Activated CD8-positive, alpha-beta memory T cell treated with anti-CD3 and anti-CD28 coated beads, Interleukin-2, amount 10 ng/mL, durations not matched to agents 7 days and 5 days (primary cell): ENCODE measurements at places on chromosomes 12 and 14.

- no peak for DNase-seq
Measured at GRCh38 chr12:56046027-56046780, 4.5 kb downstream of the RPS26 start.

DNA sequence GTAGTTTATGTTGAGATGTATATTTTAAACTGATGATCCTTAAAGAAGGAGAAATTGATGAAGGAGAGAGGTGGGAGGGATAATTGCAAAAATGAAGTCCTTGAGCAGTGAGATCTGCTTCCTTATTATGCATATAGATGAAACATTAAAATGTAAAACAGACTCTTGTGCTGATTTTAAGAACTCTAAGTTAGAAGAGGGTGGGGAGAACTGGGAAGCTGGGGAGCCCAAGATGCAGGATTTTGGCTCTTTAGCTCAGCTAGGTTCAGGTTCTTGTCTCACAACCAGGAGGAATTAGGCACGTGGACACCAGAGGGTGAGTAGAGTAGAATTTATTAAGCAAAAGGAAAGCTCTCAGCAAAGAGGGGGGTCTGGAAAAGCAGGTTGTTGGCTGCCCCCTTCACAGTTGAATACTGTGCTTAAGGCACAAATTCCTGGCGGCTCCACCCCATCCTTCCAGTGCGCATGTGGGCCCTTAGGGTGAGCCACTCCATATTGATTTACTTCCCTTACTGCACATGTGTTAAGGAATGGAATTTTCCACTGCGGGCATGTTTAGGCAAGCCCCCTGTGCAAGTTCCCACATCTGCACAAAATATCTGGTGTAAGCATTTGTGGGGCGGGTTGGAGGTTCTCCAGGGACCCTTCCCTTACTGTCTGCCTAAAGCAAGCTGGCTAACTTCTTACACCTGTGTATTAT is 141.9 kb downstream of the BICD1 start:
- no peak for DNase-seq

DNA sequence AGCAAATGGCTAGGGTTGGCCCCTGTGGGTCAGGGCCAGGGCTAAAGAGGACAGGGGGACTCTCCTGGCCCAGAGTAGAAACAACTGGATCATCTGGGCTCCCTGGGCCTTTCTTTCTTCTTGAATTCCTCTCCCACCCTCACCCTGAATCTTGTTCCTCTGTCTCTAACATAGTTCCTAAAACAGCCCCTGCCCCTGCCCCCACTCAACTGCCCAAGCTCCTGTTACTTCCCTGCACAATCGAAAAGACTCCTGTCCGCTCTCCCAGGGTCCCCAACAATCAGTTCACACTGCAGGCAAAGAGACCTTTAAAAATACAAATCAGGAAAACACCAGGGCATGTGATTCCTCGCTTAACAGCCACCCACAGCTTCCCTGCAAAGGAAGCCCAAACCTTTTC is 18.0 kb upstream of the ANKRD33 start:
- no peak for DNase-seq

GRCh38 chr14:103728721-103729120 is 13.1 kb downstream of the ZFYVE21 start:
- DNase-seq = no peak

DNA sequence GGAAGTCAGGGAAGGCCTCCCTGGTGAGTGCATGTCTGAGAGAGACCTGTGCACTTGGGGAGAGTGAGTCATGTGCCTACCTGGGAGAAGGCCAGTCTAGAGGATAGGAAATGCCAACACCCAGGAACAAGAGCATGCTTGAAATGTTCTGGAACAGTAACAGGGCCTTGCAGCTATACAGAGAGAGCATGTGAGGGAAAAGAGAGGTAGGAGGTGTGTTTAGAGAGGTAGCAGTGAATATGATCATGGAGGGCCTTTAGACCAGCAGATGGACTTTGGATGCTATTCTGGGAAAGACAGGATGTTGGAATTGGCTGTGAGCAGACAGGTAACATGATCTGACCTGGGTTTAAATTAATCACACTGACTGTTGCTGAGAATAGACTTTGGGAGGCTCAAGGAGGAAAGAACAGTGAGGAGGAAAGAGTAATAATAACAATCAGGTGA is 1143.6 kb downstream of the FLRT2 start:
- no peak for DNase-seq
